ENCODE measurements at places on chromosomes 11 and 22.

DNA sequence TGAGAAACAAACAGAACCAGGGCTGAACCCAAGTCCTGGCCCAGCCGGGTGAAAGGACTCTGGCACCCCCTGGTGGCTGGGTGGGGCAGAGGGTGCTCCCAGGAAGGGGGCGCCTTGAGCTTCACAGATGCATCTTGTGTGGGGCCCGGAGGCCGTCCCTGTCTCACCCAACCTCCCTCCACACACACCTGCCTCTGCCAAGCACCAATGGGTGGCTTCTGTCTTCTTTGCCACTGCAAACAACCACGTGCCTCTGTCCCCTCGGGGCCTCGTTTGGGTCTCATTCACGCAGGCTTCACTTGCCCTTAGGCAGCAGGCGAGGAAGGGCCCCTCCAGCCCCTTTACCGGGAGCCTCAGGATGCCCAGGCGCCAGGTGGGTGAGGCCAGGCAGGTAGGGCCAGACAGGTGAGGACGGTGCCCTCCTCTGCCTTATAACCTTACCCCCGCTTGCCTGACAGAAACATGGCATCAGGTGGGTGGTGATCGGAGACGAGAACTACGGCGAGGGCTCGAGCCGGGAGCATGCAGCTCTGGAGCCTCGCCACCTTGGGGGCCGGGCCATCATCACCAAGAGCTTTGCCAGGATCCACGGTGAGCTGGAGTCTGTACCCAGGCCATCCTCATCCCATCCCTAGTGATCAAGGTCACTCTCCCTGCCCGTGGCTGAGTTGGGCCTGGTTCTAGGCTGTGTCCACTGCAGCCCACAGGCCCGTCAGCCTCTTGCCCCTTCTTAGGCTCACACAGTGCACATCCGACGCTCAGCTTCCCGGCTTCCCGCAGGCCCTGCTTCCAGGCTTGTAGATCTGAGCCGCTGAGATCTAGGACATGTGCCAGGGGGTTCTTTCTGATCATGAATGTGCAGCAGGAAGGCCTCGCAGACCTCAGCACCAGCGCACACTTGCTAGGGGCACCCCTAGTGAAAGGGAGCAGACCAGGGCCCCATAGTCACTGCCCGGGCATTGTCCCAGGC lies 17.2 kb downstream of the POLR3H start:
- peak; percentile 58 for DNase-seq

DNA sequence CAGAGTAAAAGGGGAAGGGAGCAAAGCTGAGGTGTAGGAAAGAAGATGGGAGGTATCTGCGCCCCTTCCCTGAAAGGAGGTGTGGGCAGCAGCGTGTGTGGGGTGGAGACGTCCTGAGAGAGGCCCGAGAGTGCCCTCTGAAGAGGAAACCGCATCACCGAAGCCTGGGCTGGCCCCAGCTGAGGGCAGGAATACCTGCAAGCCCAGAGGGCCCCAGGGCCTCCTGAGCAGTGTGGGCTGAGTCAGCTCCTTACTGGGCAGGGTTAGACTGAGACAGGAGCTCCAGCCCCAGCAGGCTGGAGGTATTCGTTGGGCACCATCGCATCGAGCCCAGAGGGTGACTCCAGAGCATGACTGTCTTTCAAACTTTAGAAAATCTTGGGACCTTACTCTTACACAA lies 534.0 kb upstream of the B3GAT1 start:
- no peak for DNase-seq

DNA sequence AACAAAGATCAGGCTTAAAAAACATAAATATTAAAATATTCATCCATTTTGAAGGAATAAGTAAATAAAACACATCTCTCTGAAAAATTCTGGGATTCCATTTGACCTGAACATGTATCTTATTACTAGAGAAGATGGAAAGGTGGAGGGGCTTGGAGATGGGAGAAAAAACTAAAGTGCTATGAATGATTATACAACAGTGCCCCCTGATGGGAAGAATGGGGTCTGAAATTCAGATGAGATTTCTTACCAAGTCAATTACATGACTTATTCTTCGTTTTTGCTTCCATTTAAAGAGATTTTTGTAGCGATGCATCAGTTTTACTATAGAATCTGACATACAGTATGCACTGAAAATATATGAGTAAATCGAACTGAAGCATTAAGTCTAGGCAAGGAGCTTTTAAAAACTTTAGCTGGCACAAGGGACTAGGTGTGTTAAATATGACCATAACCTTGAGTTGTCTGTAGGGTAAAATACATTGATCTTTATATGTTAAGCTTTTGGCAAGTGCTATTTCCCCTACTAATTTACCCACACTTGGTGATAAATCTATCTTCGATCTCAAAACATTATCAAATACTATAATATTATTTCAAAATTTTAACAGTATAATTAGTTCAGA lies 718.8 kb downstream of the CNTN5 start:
- DNase-seq, result no peak

- DNase-seq, result no peak
These were observed 87.4 kb upstream of the SLC6A5 start for GRCh38 chr11:20511982-20512381.

DNA sequence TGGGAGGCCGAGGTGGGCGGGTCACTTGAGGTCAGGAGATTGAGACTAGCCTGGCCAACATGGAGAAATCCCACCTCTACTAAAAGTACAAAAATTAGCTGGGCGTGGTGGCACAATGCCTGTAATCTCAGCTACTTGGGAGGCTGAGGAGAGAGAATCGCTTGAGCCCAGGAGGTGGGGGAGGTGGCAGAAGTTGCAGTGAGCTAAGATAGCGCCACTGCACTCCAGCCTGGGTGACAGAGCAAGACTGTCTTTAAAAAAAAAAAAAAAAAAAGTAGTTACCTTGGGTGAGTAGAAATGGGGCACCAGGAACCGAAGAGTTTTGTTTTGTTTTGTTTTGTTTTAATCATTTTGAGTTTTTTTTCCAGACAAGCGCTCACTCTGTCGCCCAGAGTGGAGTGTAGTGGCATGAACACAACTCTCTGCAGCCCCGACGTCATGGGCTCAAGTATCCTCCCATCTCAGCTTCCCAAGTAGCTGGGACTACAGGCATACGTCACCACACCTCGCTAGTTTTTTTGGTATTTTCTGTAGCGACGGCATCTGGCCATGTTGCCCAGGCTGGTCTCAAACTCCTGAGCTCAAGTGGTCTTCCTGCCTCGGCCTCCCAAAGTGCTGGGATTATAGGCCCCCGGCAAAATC lies 15.8 kb downstream of the THAP12 start:
- DNase-seq, result no peak

Data from CD4-positive, alpha-beta T cell treated with Interferon gamma for 1 hour (primary cell).